Keratinocyte (primary cell): ENCODE measurements at places on chromosomes 6 and 20. TPM values are rescaled to one million over a fixed set of nuclear protein-coding genes. Genes with fewer than 3 reads are reported as not detected.

Gene MYL9
- 1.7 to 5.2 TPM (median 2.8 TPM) in 3 replicates for polyA plus RNA-seq

Gene MTG2
- polyA plus RNA-seq: 24.7 to 31.4 TPM (median 29.5 TPM) in 3 replicates

Gene ZSCAN23
- polyA plus RNA-seq: 1.2 to 2.1 TPM (median 1.8 TPM) in 3 replicates

Gene PDYN
- 0.03 TPM in 1 of 3 replicates, not detected in the others for polyA plus RNA-seq

Gene SLC26A8
- polyA plus RNA-seq: 0.02 to 0.18 TPM (median 0.04 TPM) in 3 replicates

Gene WFDC5
- polyA plus RNA-seq: 2.4 to 11.7 TPM (median 5.1 TPM) in 3 replicates

GRCh38 chr6:5308066-5308465 lies 46.8 kb downstream of the FARS2 start:
- peak; percentile 25 for DNase-seq
- H3K4me3 ChIP-seq: no peak overlapping the region
- H3K27me3 ChIP-seq: no peaks in the 10 kb centered on the region
- H3K36me3 ChIP-seq: no peaks in the 10 kb centered on the region
- peaks cover 12% of the 10 kb centered on the region for H3K4me1 ChIP-seq

DNA sequence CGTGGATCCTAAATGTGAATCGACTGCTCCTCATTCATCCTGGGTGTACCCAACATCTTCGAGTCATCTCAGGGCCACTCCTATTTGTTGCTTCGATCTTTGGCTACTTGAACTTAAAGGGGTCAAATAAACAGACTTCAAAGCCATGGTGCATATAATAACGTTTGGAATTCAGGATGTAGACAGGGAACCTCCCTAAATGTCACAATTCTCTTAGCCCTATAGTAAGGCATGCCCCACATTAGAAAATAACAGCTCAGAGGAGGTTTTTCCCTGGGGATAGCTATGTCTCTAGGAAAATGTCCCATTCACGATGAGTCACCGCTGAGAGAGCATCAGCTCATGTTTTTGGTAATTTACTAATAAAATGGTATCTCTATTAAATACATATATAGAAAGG lies 54.8 kb upstream of the BMP6 start:
- peaks cover 29% of the 10 kb centered on the region for H3K4me1 ChIP-seq
- no peaks in the 10 kb centered on the region for H3K36me3 ChIP-seq
- no peaks in the 10 kb centered on the region for H3K27me3 ChIP-seq
- H3K4me3 ChIP-seq: no peak overlapping the region
- H3K27ac ChIP-seq: no peak overlapping the region

DNA sequence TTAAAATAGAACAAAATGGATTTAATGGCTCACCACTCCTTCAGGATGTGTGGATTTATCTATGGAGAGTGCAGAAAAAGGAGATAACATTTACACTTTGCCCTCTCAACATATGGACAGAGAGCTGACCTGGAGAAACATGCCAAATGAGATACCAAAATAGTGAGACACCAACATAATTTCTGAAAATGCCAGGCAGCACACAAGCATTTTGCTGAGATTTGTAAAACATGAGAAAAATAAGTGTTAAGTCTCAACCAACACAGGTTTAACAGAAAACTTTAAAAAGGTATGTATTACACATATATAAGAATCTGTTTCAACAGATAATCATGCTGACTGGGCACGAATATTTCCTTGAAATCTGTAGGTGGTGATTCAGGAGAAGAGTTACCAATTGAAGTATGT lies 145.2 kb downstream of the REV3L start:
- H3K27ac ChIP-seq: no peak overlapping the region
- H3K36me3 ChIP-seq: no peaks in the 10 kb centered on the region
- no peaks in the 10 kb centered on the region for H3K4me1 ChIP-seq

- no peak overlapping the region for H3K4me3 ChIP-seq
- no peaks in the 10 kb centered on the region for H3K36me3 ChIP-seq
- peaks cover 6% of the 10 kb centered on the region for H3K4me1 ChIP-seq
- no peak overlapping the region for H3K27ac ChIP-seq
Observed at GRCh38 chr20:62644802-62645496, 2.6 kb downstream of the SLCO4A1 start.

GRCh38 chr20:46362921-46363867 lies 43.2 kb downstream of the ELMO2 start:
- H3K27me3 ChIP-seq: no peaks in the 10 kb centered on the region
- peaks cover 21% of the 10 kb centered on the region for H3K36me3 ChIP-seq
- peak overlapping the region; percentile 95 for H3K27ac ChIP-seq
- H3K4me1 ChIP-seq: peaks cover 8% of the 10 kb centered on the region
- peak overlapping the region; percentile 81 for H3K4me3 ChIP-seq
- no peak for DNase-seq

DNA sequence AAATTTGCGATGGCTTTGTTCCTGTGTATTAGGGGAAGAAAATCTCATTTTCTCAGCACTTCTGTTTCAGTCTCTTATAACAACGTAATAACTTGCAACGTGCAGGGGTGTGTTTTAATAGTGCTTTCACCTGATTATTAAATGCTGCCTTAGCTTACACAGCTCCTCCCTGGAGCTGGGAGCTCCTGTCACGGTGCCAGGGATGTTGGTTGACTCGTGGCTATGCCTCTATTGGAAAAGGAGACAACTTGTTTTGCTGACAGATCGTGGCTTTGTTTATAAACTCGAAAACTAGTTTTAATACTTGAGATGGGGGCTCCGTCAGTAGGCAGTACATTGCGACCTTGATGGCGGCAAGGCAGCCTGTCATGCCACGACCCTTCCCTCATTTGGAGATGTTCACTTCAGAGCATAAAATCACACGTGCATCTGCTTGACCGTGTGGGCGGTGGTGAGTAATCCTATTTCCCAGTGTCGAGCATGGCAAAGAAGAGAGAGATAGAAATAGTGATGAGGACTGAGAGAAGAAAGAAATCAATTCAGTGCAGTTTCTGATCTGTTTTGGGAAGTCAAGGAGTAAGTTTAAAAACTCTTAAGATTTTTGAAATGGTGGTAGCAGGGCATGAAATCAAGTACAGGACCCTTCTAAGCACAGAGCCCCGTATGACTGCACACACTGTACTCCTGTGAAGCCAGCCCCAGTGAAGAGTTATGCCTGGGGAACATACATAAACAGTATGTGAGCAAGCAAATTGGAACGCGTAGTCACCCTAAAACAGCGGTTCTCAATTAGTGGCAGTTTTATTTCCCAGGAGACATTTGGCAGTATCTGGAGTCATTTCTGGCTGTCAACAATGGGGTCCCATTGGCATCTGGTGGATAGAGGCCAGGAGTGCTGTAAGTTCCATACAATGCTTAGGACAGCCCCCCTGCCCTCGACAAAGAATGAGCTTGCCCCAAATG lies 147.2 kb downstream of the DOK5 start:
- H3K4me1 ChIP-seq: no peaks in the 10 kb centered on the region
- no peaks in the 10 kb centered on the region for H3K27me3 ChIP-seq
- no peak overlapping the region for H3K27ac ChIP-seq
- no peak overlapping the region for H3K4me3 ChIP-seq
